ENCODE measurements at places on chromosomes 6 and 20.

DNA sequence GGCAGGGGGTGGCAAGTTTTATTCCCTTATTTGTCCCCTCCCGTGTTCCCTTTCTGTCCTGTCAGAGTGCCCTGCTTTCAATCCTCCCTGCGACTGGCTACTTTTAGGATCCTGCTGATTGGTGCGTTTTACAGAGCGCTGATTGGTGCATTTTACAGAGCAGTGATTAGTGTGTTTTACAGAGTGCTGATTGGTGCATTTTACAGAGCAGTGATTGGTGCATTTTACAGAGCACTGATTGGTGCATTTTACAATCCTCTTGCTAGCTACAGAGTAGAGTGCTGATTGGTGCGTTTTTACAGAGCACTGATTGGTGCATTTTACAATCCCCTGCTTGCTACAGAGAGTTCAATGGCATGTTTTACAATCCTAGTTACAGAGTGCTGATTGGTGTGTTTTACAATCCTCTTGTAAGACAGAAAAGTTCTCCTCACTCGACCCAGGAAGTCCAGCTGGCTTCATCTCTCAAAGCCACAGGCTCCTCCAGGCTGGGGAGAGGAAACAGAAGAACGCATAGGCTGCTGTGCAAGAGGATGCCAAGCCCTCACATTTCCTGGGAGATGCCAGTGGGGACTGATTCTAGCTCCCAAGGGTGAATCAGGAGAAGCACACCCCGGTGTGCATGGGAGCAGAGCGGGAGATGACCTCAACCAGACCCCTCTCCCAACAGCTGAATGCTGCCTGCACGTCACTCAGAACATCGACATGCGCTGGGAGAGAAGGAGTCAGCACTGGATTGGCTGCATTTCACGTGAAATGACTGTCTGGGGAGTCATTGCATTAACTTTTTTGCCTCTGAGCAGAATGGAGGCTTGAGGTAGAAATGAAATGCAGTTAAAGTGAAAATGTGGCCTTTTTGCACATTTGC is 48.3 kb upstream of the SLC22A23 start:
- DNase-seq = no peak

GRCh38 chr6:42726485-42727086 is 4.2 kb upstream of the PRPH2 start:
- no peak for DNase-seq

- no peak for DNase-seq
Measured at GRCh38 chr6:111379831-111380230, 103.2 kb downstream of the REV3L start.

- no peak for DNase-seq
Measured at GRCh38 chr20:21435576-21435975, 38.2 kb upstream of the NKX2-4 start.
